ENCODE measurements at places on chromosomes 5 and 9.

GRCh38 chr5:123496892-123497291 is 15.1 kb upstream of the CSNK1G3 start:
- no peak for DNase-seq

DNA sequence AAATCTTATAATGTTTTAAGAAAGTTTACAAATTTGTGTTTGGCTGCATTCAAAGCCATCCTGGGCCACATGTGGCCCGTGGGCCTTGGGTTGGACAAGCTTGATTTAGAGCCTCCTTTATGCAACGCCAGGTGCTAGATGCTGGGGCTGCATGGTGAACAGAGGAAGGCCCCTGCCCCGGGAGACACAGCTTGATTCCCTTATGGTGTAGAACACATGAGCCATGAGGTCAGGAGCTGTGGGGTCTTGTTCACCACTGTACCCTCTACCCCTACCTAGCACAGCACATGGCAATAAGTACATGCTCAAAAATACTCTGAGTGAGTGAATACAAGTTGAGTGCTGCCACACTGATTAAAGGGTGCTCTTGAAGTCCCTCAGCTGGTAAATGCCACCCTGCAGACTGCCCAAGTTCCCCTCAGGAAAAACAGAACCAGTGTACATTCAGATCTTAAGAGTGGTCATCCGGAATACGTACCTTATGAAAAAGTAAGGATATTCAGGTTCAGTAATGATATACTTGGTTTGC is 71.9 kb downstream of the ARRDC3 start:
- DNase-seq = no peak

- DNase-seq = no peak
Observed at GRCh38 chr5:121432-121831, 29.5 kb downstream of the PLEKHG4B start.

DNA sequence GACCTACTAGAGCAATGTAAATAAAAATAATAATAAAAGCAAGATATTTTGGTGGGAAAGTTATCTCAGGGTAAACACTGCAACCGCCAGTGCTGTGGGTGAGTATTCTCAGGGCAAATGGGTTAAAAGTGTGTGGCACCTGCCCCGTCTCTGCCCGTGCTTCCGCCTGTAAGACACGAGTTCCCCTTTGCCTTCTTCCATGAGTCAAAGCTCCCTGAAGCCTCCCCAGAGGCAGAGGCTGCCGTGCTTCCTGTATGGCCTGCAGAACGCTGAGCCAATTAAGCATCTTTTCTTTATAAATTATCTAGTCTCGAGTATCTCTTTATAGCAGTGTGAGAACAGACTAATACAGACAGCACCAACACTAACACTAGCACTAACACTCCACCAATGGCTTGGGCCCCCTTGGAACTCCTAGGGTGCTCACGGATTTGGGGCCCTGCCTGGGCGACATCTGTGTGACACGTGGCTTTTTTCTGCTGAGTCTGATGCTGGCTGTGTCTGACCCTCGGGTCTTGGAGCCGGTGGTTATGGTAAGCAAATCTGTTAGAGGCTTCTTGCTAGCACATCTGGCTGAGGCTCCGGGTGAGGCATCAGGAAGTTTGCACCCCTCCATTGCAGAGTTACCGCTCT is 10.6 kb downstream of the PLEKHG4B start:
- DNase-seq = no peak

- no peak for DNase-seq
Observed at GRCh38 chr9:74858751-74859414, 28.8 kb downstream of the TRPM6 start.

DNA sequence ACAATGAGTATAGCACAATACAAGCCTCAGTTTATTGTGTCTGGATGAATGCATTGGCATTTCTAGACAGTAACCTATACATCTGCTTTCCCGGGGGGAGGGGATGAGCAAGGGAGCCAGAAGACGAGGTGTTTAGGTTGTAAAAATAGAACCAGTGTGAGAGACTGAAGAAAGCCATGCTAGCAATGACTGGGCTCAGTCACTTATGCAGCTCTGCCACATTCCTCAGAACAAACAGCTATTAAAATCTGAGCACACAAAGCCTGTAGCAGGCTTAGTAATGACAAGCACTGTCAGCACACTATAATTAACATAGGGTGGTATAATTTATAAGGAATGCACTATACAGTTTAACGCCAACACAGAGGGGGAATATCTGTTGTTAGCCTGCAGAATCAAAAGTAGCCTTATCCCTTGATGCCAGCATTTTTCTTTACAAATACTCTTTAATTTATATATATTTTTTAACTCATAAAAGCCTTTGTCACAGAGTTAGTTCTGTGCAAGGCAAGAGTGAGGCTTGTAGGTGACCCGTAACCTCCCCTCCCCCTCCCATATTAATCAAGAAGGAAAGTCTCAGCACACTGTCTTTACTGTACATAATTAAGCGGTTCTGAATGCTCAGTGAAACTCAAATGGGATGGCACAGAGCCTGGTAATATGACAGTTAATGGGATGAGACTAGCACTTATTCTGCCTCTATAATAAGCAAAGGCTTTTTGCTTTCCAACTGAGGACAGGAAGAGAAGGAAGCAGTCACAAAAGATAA is 295.4 kb downstream of the CSNK1G3 start:
- no peak for DNase-seq

GRCh38 chr5:72608297-72608696 is 101.1 kb upstream of the ZNF366 start:
- no peak for DNase-seq

DNA sequence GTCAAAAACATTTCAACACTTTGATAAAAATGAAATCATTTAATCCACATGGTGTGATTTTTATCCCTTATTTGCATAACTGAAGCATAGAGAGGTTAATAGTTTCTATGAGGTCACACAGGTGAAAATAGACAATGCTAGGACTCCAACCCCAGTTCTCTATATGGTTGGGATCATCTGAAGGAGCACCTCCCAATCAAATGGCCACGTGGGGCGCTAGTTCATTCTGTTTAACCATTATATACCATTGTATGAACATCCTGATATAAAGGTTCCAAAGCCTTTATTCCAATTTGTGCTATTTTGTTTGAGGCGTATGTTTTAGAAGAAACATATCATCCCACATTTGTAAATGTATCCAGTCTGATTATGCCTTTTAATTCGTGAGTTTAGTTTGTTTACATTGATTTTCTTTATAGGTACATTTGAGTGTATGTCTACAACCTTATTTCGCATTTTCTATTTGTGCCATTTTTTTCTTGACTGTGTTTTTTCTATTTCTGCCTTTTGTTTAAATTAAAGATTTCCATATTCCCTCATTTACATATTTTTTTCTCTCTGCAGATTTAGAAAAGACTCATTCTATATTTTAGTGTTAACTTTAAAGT is 1092.0 kb downstream of the MAT2B start:
- no peak for DNase-seq

- no peak for DNase-seq
Observed at GRCh38 chr9:27530915-27531755, 1.5 kb upstream of the MOB3B start.

DNA sequence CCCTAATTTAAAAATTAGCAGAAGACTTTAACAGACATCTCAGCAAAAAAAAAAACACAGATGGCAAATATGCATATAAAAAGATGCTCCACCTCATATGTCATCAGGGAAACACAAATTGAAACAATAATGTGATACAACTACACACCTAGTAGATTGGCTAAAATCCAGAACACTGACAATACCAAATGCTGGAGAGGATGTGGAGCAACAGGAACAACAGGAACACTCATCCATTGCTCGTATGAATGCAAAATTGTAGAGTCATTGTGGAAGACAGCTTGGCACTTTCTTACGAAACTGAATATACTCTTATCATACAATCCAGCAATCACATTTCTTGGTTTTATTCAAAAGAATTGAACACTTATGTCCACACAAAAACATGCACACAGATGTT is 22.1 kb downstream of the MCIDAS start:
- DNase-seq = no peak

DNA sequence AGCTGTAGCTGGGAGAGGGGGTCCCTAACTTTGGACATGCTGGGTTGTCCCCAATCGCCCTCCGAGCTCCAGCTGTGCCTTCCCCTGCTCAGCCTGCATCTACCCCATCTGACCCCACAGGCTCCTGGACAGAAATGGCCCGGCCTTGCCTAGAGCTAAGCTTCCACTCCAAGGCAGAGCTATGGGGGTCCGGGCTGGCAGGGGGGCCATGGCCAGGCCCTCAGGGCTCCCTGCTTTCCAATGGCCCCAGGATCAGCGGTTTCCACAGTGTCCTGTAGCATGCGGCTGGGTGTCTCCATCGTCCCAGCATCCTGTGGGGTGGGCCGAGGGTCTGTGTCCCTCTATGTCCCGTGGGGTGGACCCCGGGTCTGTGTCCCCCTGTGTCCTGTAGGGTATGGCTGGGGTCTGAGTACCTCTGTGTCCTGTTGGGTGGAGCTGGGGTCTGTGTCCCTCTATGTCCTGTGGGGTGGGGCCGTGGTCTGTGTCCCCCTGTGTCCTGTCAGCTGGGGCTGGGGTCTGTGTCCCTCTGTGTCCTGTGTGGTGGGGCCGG is 130.6 kb downstream of the RXRA start:
- no peak for DNase-seq

GRCh38 chr5:149298842-149299404 is 27.3 kb downstream of the AFAP1L1 start:
- DNase-seq = no peak

DNA sequence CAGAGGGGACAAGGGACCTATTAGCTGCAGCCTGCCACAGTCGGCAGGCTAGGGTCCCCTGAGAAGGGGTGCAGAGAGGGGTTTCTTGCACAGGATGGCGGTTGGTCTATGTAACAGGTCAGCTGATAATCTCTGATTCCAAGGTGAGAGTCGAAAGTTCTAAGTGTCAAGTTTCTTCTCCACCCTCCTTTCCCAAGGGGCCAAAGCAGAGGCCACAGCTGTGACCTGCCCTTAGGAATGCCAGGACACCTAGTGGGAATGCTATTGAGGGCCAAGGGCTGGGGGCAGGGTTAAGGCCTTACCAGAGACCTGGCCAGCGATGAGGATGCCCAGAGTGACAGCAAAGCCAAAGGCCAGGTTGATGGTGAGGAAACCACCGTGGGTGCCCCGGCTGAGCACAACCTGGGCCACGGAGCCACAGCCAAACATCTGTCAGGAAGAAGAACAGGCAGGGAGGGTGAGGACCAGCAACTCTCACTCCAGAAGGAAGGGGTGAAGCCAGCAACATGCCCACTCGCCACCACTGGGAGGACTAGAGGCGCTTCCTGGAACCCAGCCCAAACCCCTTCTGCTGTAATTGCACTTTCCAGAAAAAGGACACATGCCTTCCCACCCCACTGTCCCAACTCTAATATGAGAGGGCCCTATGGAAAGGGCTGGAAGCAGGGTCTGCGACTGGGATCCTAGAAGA is 3.8 kb downstream of the AQP3 start:
- no peak for DNase-seq

DNA sequence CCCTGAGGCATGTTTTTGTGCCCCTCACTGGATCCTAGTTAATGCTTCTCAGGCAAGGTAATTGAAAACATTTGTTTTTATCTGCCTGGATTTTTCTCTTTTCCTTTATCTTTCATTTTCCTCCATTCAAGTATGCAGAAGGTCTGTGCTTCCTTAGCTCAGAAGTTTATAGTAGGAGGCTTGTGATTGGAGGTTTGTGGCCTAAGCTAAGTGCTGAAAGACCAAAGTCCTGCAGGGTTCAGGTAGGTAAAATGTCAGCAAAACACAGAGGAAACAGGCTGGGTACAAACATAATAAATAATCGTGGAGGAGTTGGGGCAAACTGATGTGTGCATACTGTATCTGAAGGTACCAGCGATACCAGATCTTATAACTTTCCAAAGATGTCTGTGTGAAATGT is 230.9 kb upstream of the KLF4 start:
- DNase-seq = no peak

DNA sequence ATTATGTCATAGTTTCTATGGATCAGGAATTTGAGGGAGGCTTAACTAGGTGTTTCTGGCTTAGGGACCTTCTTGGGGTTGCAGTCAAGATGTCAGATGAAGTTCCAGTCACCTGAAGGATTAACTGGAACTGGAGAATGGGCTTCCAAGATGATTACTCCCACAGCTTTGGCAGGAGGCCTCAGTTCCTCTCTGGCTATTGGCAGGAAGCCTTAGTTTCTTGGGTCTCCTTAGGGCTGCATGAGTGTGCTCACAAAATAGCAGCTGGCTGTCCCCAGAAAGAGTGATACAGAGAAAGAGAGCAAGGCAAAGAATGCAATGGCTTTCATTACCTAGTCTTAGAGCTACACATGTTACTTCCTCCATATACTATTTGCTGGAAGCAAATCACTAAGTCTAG is 138.1 kb upstream of the TLE4 start:
- no peak for DNase-seq

- peak; percentile 57 for DNase-seq
Observed at GRCh38 chr5:10452768-10453331, 11.2 kb downstream of the ROPN1L start.

- DNase-seq = no peak
Observed at GRCh38 chr9:131104016-131104740, 7.8 kb downstream of the AIF1L start.

GRCh38 chr9:98807814-98808195 is 335 bp downstream of the GALNT12 start:
- DNase-seq = peak; percentile 39

Data from GM12891 (cell line).